ENCODE measurements at places on chromosomes 6 and 20.

- DNase-seq, result no peak
These were observed 2.6 kb downstream of the ZMYND8 start for GRCh38 chr20:47353692-47354463.

DNA sequence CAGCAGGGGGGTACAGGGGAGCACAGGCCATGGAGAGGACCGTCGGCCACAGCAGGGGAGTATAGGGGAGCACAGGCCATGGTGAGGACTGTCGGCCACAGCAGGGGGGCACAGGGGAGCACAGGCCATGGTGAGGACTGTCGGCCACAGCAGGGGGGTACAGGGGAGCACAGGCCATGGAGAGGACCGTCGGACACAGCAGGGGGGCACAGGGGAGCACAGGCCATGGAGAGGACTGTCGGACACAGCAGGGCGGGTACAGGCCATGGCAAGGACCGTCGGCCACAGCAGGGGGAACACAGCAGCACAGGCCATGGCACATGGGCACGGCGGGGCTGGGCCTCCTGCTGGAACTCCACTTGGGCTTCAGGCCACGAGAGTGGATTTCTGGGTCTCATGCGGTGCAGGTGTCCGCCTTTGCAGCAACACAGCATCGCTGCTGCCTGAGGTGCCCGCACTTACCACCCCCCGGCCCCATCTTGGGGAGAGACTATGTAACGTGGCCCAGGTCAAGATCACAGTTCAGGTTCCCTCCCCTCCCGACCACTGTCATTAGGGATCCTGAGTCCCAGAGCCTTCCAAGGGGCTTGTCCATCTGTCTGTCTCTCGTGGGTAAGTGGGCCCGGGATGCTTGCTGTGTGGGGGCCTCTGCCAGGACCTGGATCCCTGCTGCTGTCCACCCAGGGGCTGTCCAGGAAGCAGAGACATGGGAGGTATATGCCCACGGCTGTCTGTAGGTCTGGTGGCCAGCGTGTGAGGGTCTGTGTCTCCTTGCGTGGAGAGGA is 2.5 kb downstream of the NPBWR2 start:
- DNase-seq, result no peak

DNA sequence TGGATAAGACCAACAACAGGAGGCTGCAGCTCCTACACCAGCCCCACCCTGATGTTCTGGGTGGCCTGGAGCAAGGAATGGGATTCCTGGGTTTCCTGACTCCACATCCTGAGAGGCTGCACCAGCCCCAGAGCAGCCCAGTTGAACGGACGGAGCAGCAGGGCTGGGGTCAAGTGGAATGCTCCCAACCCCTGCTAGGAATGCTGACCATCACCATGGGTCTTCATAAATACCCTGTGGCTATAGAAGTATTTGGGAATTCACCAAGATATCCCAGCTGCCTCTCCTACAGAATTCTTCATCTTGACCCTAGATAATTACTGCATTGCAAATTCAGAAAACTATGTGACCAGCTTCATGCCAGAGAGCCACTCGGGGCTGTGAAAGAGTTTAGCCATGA is 180.3 kb downstream of the THBS2 start:
- no peak for DNase-seq

GRCh38 chr6:110548110-110548847 is 71.9 kb upstream of the SLC22A16 start:
- DNase-seq, result no peak

DNA sequence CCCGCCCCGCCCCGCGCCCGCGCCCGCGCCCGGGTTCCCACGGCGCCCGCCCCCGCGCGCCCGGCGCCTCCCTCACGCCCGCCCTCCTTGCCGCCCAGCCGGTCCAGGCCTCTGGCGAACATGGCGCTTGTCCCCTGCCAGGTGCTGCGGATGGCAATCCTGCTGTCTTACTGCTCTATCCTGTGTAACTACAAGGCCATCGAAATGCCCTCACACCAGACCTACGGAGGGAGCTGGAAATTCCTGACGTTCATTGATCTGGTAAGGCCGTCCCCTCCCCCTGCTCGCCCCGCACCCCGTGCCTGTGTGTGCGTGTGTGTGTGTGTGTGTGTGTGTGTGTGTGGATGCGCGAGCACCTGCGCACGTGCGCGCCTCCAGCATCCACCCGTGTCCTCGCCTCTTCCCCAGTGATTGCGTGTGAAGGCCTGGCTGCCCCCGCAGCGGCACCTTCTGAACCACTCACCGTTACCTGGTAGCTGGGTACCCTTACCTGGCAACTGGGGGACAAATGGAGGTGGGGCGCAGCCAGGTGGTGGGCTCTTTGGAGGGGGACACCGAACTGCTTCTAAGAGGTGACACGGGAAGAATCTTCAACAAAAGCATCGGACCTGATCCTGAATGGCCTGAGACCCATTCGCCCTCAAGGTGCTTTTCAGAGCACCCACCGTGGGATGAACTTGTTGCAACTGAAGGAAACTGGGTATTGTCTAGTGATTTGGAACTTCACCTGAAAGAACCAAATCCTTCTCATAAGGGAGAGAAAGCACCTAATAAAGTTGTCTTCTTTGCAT is at the start of gene AIG1:
Gene AIG1, plus strand, starts transcription at position 84 of the 791 bp plus-strand sequence. Its CDS starts 37 bp downstream, at position 121.
- no peak for DNase-seq

GRCh38 chr6:133376743-133377142 is 135.6 kb downstream of the EYA4 start:
- DNase-seq, result no peak

DNA sequence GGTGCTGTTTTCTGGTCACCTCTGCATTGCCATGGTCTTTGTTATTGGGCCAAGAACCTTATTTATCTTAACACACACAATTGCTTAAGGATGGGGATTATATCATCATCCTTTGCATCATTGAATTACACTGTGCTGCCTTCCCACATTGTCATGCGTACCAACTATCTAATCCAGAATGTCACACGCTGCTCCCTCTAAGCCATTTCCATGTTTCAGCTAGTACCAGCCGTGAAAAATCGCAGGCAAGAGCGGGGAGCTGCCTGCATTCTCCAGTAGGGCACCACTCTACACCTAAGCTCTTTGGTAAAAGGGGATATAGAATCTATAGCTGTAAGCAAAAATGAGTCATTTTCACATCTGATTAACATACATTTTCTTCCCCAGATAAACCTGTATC is 277.0 kb downstream of the PRL start:
- DNase-seq, result no peak

GRCh38 chr6:33049323-33050013 is 24.0 kb downstream of the HLA-DPA1 start:
- no peak for DNase-seq
